B cell (primary cell): ENCODE measurements at places on chromosomes 2 and 18. TPM values are rescaled to one million over a fixed set of nuclear protein-coding genes. Genes with fewer than 3 reads are reported as not detected.

- DNase-seq: no peak
These were observed 1064.1 kb upstream of the CNTNAP5 start for GRCh38 chr2:122960759-122961641.

GRCh38 chr18:11078491-11078890, 70.9 kb downstream of the PIEZO2 start:
- no peak for DNase-seq

GRCh38 chr2:197514754-197515153, 1.1 kb upstream of the MOB4 start:
- no peak for DNase-seq

DNA sequence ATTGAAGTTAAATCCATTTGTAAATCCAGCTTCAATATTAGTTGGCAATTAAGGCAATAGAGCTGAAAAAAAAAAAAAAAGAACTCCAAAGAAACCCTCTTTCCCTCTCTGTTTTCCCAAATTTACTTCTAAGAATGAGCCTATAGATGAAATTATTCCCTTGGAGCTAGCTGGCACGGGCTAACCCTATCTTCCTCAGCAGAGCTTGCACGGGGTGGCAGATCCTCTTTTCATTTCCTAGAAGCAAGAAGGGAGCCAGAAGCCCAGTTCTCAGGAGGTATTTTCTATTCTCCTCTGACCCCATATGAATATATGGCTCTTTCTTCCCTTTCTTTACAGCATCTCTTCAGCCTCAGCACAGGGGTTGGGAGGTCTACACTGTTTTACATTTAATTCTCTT, 426.0 kb downstream of the TGIF1 start:
- no peak for DNase-seq

The C2orf15 gene
- 0.89 and 1.1 TPM in 2 replicates for polyA plus RNA-seq

The MROH2A gene
- not detected in 2 replicates for polyA plus RNA-seq

The CGREF1 gene
- polyA plus RNA-seq: not detected in 2 replicates
